A549 treated with Mapracorat at 1 μM for 4 hours (cell line): ENCODE measurements at places on chromosomes 7 and 10. TPM values are rescaled to one million over a fixed set of nuclear protein-coding genes. Genes with fewer than 3 reads are reported as not detected.

The SNCG gene
- 9.9 to 14.5 TPM (median 13.4 TPM) in 5 replicates for total RNA-seq

The CUBN gene
- total RNA-seq = 0.03 to 0.15 TPM (median 0.08 TPM) in 5 replicates

The WNT2 gene
- total RNA-seq = not detected in 5 replicates

The TFEC gene
- total RNA-seq = 0.22 TPM in 1 of 5 replicates, not detected in the others

The AKAP9 gene
- 12.5 to 18.9 TPM (median 14.5 TPM) in 5 replicates for total RNA-seq

The EN2 gene
- 0.54 to 1.1 TPM (median 0.86 TPM) in 5 replicates for total RNA-seq

The GPR26 gene
- total RNA-seq = not detected in 5 replicates

The ASZ1 gene
- total RNA-seq = not detected in 5 replicates

The CCDC146 gene
- 0.48 to 0.84 TPM (median 0.50 TPM) in 5 replicates for total RNA-seq

The ENO4 gene
- 0.06 to 0.46 TPM (median 0.26 TPM) in 5 replicates for total RNA-seq

The CDK14 gene
- 0.14 to 0.48 TPM (median 0.32 TPM) in 5 replicates for total RNA-seq
